Left renal cortex interstitium (tissue), 4 donors: ENCODE measurements at places on chromosomes 12 and 14. TPM values are rescaled to one million over a fixed set of nuclear protein-coding genes. Genes with fewer than 3 reads are reported as not detected.

The HCAR1 gene
- polyA plus RNA-seq, result 2.0 TPM

DNA sequence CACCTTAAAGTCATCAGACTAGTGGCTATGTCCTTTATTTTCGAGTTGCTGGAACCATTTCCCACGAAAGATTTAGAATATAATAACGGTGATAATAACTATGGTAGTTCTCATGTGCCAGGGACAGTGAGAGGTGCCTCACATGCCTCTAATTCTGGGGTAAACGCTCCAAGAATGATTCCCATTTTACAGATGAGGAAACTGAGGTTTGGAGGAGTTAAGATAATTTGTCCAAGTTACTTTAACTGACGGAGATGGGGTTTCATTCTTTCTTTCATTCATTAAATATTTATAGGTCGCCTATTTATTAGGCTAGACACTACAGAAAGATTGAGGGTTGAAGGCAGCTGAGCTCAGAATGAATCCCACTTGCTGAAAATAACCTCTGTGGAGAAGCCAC, 30.7 kb upstream of the FOS start:
- DNase-seq, result no peak

DNA sequence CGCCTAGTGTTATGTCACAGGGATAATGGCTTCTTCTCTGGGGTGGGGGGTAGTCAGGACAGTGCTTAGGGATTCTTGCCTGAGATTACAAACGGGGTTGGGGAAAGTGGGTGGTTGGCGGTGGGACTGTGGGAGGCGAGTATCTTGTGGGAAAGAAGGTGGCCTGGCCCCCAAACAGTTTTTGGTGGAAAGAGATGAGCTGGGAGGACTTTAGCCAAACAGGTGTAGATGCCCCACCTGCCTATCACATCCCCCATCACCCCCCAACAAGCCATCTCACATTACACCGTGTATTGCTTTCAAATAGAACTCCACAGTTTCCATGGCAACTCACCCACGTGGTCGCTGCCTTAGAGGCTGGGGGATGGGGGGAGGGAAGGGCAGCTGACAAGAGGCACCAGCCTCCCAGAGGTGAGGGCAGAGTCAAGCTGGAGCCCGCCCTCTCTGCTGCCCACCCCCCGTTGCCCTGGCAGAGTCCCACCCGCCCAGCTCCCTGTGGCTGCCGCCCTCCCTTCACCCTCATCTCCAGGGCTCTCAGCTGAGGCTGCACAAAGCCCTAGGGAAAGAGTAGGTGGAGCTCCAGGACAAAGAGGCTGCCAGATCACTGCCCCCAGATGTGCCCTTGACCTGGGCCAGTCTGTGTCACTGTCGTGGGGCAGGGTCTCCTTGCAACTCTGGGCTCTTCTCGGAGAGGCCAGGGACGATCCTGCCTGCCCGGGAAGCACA, 98.3 kb downstream of the LRRC74A start:
- DNase-seq, result no peak

- no peak for DNase-seq
Measured at GRCh38 chr14:99156090-99156425, 115.9 kb downstream of the BCL11B start.

DNA sequence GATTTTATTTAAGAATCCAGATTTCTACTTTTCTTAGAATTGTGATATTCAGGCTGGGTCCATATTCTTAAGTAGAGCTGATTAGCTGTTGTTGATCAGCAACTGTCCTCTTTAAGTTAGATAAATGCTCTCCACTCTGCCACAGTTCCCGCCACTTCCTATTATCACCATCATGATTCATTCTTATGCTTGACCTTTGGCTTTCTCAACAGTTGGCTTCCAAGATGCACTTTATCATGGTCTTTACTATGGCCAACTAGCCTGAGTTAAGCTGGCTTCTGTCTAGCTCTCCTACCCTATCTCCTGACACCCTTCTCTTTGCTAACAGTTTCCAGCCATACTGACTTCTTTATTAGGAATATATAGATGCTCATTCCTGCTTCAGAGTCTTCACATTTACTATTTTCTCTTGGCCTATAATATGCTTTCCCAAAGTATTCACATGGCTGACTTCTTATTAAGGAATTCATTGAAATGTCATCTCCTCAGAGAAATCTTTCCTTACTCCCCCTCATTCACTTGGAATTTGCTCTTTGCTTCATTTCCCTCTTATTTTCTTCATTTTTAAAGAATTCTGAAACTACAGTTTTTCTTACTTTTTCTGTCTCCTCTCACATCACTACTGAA, 149.0 kb upstream of the IGF1 start:
- no peak for DNase-seq
